ENCODE measurements at places on chromosomes 11 and 22.

GRCh38 chr22:41264408-41264941, 21.5 kb downstream of the RANGAP1 start:
- DNase-seq, result no peak

DNA sequence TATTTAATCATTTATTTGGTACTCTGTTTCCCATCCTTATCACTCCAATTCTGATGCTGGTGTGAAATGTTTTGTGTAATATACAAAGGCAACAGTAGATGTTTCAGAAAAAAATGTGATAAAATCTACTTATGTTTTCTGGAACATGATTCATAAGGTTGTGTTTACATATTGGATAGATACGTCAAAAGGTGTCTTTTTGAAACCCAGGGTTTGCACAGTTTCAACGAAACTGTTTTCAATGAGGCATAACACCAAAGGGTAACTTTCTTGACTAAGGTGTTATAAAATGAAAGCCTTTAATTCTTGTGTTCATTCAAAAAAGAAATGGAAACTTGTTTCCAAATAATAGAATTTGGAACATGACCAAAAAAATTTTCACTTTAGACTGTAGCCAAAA, 33.8 kb upstream of the HSD17B12 start:
- DNase-seq, result no peak

GRCh38 chr11:7246179-7246578, 5.5 kb upstream of the SYT9 start:
- DNase-seq, result no peak

DNA sequence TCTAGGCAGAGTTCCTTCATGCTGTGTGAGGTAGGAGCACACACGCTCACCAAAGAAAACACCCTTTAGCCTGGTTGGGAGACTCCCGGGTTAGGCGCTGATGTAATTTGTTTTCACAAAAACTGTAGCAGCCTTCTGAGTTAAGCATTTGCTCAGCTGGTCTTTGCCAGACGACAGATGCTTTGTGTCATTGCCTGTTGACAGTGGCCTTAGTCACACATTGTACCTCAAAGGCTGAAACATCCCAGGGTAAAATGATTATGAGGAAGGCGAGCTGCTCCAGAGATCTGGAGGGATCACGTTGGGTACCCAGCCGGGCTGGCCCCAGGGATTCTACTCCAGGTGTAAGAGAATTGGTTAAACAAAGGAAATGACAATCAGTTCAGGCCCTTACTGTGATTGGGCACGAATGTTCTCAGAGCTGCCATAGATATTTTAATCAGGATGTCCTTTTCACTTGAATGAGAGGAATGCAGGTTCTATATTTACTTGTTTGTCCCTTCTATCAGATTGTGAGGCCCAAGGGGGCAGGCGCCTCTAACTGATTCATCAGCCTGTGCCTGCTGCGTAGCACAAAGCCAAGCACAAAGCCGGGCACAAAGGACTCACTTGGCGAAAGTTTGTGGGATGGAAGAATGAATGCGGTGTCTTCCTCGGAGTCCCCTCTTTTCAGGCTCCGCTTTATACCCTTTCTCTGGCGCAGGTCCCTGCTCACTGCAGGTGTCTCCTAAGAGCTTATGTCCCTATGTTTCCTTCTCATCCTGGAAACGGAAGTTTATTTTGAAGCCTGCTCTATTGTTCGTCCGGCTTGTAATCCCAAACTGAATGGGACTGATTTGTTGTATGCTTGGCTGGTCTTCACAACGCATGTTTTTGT, 47.1 kb downstream of the ADM start:
- DNase-seq, result peak; percentile 23

DNA sequence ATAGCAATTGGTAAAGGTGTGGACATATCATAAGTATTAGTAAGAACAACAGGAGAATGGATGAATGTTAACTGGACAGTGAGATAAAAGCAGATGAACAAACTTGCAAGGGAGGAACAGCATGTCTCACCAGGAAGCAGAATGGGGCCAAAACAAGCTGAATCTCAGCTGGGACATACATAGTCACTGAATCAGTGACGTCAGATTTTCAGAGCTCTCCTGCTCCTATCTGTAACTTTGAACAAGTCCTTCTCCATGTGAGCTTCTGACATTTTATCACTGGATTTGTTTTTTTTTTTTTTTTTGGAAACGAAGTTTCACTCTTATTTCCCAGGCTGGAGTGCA, 118.7 kb downstream of the BBOX1 start:
- no peak for DNase-seq

GRCh38 chr11:62295504-62295903, 3.4 kb downstream of the SCGB1D4 start:
- no peak for DNase-seq
